ENCODE measurements at places on chromosomes 1 and 21. TPM values are rescaled to one million over a fixed set of nuclear protein-coding genes. Genes with fewer than 3 reads are reported as not detected.

- DNase-seq, result no peak
Observed at GRCh38 chr1:172398193-172398592, 22.3 kb upstream of the C1orf105 start.

- DNase-seq, result no peak
Observed at GRCh38 chr1:113442131-113442530, 51.8 kb downstream of the MAGI3 start.

DNA sequence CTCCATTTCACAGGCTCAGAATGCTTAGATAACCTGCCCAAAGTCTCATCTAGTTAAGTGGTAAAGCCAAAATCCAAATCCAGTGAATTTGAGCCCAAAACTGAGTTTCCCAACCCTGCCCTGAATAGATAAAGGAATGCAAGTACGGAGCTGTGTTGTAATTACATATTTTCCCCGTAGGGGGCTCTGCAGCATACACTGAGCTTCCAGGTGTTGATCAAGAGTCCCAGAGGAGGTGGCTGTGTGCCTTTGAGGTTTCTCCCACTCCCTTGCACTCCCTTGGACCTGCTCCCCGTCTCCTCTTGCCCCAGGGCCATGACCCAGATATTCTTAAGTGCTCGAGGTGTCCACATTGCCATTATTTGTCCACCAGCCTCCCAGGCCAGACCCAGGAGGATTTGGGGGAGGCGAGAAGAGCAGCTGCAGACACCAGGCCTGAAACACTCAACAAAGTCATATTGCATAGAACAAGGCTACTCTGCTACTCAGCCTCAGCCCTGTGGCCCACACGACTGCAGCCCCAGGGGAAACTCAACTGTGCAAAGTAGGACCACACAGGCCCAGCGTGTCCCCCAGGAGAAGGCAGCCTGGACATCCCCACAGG, 18.4 kb upstream of the LY9 start:
- peak; percentile 14 for DNase-seq

GRCh38 chr21:46120301-46121285, 22.7 kb downstream of the COL6A2 start:
- DNase-seq, result no peak

RAB7B gene
- not detected for total RNA-seq

HPCAL4 gene
- total RNA-seq, result not detected

FAM151A gene
- total RNA-seq, result not detected

DNA sequence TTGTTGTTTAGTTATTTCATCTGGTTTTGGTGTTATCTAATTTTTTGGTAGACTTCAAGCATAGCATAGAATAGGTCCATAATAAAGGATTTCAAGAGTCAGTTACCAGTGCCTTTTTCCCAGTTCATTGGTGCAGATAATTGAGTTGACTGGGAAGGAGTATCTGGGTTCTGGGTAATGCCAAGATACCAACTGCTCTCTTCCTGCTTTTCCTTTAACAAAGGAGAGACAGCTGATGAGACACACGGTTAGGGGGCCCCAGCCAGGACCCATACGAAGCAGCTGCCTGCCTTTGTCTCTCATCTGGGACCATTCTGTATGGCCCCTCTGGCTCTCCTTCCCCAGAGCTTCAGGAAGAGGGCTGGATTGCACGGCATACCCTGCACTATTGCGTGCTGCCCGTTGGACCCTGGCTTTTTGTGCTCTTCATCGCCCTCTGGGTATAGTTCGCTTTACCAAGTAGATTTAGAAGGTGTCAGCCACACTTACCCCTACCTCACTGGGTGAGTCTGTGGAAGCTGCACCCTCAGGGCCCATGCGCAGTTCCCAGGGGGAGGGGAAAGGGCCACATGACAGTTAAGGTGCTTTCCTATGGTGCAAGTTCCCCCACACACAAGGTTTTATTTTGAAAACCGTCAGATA, 7.0 kb downstream of the NAV1 start:
- peak; percentile 48 for DNase-seq

GRCh38 chr1:201506092-201506491, 831 bp downstream of the CSRP1 start:
- no peak for DNase-seq

DNA sequence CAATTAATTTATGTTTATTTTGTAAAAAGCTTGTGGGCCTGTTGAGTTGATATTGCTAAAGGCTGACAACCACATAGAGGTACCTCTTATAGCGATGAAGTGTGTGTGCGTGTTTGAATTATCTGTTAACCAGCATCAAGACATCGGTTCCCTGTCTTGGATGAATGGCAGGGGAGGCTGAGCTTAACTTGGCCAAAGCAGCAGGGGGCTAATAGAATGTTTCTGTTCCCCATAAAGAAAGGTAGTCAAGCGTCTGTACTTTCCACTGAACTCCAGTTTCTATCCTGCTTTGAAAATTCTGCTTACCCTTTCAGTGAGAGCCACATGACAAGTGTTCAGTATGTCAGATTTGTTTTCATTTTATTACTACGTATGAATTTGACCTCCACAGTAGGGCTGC, 63.0 kb downstream of the ROR1 start:
- no peak for DNase-seq

DNA sequence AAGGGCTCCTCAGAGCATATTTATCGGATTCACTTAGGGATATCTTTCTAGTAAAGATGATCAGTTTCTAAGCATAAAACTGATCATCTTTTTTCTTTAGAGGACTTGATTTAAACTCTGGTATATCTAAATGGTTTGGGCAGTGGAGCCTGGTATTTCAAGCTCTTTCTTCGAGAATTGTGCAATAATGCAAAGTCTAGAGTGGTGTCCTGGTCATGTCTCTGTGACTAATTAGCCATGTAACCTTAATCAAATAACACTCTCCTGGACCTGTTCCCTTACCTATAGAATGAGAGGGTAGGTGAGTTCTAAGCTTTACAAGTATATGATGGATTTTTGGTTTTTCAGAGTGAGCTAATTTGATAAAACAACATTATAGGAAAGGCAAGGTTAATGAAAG, 225.2 kb downstream of the RPS6KC1 start:
- no peak for DNase-seq

DNA sequence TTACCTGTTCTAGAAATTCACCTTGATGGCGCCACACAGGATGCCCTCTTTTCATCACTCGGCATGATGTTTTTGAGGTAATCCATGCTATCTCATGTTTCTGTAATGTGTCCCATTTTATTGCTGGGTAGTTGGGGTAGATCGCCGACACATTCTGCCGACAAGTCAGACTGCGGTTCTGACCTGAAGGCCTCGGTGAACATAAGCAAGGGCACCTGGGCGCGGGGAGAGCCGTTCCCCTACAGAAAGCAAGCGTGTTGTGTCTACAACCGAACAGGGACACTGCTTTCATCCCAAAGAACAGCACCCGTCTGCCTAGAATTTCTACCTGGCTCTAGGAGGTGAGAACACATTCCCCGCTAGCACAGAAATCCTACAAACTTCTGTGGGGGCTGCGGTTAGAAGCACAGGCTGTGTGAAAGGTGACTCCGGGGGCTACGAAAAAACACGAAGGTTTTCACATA, 149.2 kb downstream of the PPIAL4G start:
- DNase-seq, result no peak

GRCh38 chr21:40622531-40622930, 224.4 kb downstream of the DSCAM start:
- no peak for DNase-seq

GRCh38 chr1:11145741-11146140, 43.4 kb upstream of the ANGPTL7 start:
- no peak for DNase-seq

GRCh38 chr1:38221006-38221649, 174.5 kb upstream of the POU3F1 start:
- no peak for DNase-seq

GRCh38 chr1:225488676-225489075, 60.8 kb upstream of the LBR start:
- DNase-seq, result no peak

LRRC39 gene
- total RNA-seq, result 0.20 TPM

- DNase-seq, result peak; percentile 61
Observed at GRCh38 chr1:162335126-162335525, 41.5 kb downstream of the SPATA46 start.

DNA sequence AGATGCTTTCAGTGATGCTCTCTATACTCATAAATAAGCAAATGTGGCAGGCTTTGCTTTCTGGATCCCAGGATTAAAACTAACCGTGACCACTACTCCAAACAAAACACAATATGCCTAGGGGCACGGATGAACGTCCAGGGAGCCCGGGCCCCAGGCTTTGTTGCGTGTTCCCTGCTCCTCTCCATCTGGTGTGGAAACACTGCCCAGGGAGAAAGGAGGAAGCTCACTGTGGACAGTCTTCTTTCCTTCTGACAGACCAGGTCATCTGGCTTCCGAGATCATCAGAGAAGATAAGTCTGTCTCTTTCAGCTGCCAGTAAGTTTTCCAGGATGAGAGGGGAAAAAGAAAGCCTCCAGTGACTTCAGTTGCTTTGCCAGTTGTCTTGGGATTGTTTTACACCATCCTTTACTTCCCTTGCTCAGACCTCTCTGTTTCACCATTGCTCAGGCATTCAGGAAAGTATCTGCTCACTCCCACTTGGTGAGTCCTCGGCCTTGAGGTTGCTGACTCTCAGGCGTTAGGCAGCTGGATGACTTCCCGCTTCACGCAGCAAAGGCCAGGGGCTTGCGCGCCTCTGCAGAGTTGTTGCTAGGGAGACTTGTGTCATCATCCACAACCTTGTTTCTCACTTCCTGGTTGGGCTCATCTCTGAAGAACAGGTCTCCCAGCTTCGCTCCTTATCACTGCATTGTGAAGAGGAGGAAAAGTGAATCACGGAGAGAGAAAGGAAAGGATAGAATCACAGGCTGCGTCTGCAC, 20.6 kb upstream of the PGD start:
- peak; percentile 66 for DNase-seq

DNA sequence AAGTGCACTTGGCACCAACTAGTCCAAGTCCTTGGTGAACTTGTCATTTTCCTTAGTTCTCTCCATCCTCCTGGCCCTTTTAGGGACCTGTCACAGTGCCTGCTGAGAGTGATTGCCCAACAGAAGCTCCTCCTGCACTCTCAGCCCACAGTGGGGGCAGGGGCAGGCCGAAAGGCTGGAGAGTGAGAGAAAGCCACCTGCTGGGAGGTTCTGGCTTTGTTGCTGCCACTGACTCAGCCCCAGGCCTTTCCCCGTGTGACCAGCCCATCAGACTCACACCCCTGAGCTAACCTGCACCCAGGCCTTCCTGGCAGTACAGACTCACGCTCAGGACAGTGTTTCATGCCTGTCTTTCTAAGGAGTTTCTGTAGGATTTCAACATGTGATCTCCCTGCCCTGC, 17.1 kb upstream of the PROK1 start:
- DNase-seq, result no peak

SCCPDH gene
- 39.4 TPM for total RNA-seq

GRCh38 chr21:36127977-36128376, 6.9 kb upstream of the CBR3 start:
- no peak for DNase-seq

- no peak for DNase-seq
Observed at GRCh38 chr1:41236781-41237180, 5.3 kb downstream of the SCMH1 start.

DNA sequence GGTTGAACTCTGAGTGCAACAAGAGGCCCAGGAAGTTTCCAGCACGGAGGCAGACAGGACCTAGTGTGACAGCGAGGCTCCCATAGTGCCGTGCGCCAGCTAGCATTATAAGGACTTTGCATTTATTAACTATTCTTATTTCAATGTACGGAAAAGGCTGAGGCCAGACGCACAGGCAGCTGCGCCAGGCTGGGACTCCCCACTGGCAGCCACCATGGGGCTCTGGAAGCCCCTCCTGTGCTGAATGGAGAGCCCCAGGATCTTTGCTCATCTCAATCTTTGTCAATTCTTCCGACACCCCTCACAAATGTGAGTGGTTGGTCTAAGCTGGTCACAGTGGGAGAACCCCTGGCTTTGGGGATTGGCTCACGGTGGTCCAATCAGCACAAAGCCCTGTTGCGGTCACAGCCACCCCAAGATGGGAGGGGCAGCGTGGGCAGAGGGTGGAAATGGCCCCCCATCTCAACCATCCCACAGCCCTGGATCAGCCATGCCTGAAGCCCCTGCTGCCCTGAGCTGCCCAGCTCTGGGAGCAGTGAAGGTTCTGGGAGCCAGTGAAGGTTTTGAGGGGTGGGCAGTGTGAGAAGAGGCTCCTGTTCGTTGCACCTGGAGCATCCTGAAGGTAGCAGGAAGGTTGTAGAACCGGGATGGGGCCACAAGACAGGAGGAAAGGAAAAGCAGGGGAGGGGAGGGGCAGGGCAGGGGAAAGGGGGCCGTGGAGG, 59.5 kb upstream of the ADARB1 start:
- DNase-seq, result no peak

- DNase-seq, result peak; percentile 57
Observed at GRCh38 chr1:242467556-242468145, 56.8 kb downstream of the PLD5 start.

DNA sequence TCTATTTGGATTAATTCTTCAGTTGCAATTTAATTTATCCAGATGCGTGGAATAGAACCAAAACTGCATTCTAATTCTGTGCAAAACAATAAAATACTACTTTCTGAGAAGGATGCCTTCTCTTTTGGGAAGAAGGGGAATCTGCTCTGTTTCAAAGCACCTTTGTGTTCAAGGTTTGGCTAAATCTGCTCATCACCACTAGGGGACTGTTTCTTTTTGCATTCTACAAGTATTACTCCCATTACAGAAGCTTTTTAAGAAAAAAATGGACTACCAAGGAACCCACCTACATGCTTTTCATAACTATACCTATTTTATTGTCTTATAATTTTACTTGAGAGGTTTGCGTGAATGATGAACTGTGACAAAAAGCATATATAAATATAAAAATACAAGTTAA, 18.2 kb downstream of the MRPS6 start:
- no peak for DNase-seq

WNT3A gene
- total RNA-seq, result not detected

GRCh38 chr1:92754719-92755050, 30.2 kb downstream of the EVI5 start:
- DNase-seq, result no peak

DNA sequence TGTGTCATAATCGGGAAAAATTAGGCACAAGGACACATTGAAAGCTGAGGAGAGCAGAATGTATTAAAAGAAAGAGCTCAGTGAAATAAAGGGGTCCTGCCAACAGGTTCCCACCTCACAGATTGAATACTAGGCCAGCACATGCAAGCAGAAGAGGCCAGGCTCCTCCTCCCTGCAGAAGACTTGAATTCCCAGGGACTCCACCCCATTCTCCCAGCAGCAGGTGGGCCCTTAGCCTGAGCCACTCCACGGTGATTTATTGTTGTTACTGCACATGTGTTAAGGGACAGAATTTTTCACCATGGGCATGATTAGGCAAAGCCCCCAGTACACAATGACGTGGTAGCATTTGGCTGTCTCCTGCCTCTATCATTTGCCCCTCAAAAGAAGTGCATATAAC, 1844.7 kb downstream of the NCAM2 start:
- no peak for DNase-seq

Measured in lung microvascular endothelial cell (primary cell).